CD4-positive, alpha-beta T cell treated with Interleukin-15 for 4 hours (primary cell): ENCODE measurements at places on chromosomes 12 and 14.

DNA sequence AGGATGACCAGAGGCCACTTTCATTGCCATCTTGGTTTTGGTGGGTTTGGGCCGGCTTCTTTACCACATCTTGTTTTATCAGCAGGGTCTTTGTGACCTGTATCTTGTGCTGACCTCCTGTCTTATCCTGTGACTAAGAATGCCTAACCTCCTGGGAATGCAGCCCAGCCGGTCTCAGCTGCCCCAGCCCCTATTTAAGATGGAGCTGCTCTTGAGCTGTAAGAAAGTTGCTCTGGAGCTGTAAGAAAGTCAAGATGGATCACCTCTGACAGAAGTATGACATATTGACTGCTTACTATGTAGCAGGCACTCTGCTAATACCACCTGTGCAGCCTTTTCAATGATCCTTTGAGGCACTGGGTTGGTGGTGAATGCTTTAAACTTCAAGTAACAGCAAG lies 52.1 kb downstream of the RIN3 start:
- DNase-seq, result no peak

DNA sequence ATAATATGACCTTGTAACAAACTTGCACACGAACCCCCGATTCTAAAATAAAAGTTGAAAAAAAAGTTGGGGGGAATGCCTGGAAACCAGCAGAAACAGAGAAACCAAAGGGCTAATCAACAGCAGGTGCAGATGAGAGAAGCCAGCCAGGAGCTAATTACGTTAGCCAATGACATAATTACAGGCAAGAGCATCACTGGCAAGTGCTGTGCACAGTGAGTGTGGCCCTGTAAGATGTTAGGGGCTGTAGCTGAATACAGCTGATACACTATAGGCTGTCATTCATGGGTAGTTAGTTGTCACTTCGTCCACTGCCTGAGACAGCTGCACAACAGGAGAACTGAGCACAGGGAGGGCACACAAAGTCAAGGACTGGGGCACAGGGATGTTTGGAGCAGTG lies 7.3 kb upstream of the FGF23 start:
- no peak for DNase-seq

GRCh38 chr12:104181313-104181712 lies 34.3 kb upstream of the TXNRD1 start:
- DNase-seq, result no peak

DNA sequence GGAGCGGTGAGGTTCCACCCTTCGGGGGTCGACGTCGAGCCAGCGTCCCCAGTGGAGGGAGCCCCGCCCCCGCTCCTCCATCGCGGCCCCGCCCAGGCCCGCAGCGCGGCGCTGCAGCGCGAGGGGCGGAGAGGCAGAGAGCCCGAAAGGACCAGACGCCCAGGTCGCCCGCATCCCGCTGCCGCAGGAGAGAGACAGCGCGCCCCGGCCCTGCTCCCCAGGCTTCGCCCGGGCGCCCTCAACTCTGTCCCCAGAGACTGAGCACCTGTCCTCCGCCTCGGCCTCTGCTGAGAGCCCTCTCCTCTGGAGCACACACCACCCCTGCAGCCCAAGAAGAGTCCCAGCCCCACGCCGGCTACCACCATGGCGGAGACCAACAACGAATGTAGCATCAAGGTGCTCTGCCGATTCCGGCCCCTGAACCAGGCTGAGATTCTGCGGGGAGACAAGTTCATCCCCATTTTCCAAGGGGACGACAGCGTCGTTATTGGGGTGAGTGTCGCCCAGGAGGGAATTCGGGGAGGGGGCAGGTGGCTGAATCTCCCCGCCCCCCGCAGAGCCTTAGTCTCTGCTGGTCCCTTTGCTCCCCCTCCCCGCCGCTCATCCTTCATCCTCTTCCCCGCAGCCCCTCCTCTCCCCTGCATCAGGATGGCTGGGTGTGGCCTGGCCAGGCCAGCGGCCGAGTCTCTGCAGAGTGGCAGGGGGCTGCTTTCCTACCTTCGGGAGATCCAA lies at the start of gene KIF5A:
Gene KIF5A, plus strand, starts transcription at position 136 of the 732 bp plus-strand sequence. Its CDS starts 228 bp downstream, at position 364.
- DNase-seq, result peak; percentile 44

GRCh38 chr12:25074113-25074512 lies 120.8 kb downstream of the DNAI7 start:
- DNase-seq, result no peak

DNA sequence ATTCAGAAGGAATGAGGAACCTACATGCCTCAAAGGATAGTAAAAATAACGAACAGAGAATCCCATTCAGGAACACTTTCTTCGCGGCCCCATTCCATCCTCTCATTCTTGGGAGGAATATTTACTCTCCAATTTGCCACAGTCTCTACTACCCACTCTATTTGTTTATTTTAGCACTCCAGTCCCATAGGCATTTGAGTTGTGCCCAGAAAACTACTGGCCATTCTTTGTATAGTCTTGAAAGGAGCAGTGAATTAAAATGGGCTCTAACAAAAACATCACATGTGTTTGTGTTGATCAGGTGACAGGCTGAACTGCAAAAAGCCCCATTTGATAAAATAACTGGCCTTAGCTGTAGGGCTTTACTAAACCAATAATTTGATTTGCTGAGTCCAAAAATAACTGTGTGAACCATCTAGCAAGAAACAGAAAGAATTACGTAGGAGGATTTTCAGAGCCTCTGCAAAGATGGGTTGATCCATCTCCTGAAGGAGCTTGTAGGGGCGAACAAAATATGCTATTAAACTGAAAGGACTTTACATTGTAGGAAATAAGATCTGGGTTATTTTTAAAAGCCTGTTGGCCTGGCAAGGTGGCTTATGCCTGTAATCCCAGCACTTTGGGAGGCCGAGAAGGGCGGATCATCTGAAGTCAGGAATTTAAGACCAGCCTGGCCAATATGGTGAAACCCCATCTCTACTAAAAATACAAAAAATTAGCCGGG lies 142.3 kb upstream of the CPNE8 start:
- DNase-seq, result no peak
